ENCODE measurements at places on chromosomes 3 and 15. TPM values are rescaled to one million over a fixed set of nuclear protein-coding genes. Genes with fewer than 3 reads are reported as not detected.

CD86 gene
- total RNA-seq, result not detected

PLA2G4B gene
- 0.48 TPM for total RNA-seq

REC114 gene
- total RNA-seq, result not detected

GPR27 gene
- 0.19 TPM for total RNA-seq

FES gene
- 107 TPM for total RNA-seq

FEZF2 gene
- total RNA-seq, result not detected

FOXL2NB gene
- total RNA-seq, result 0.78 TPM

SMCO1 gene
- not detected for total RNA-seq

TMEM212 gene
- total RNA-seq, result not detected

GADL1 gene
- 0.58 TPM for total RNA-seq

SLC26A6 gene
- 26.4 TPM for total RNA-seq

CHSY1 gene
- 33.9 TPM for total RNA-seq

CCDC9B gene
- 11.8 TPM for total RNA-seq

ANKRD34C gene
- not detected for total RNA-seq

- no peak for DNase-seq
These were observed 118.0 kb upstream of the DPH6 start for GRCh38 chr15:35663956-35664355.

GRCh38 chr3:5192571-5193365, 5.3 kb downstream of the EDEM1 start:
- no peak for DNase-seq

DNA sequence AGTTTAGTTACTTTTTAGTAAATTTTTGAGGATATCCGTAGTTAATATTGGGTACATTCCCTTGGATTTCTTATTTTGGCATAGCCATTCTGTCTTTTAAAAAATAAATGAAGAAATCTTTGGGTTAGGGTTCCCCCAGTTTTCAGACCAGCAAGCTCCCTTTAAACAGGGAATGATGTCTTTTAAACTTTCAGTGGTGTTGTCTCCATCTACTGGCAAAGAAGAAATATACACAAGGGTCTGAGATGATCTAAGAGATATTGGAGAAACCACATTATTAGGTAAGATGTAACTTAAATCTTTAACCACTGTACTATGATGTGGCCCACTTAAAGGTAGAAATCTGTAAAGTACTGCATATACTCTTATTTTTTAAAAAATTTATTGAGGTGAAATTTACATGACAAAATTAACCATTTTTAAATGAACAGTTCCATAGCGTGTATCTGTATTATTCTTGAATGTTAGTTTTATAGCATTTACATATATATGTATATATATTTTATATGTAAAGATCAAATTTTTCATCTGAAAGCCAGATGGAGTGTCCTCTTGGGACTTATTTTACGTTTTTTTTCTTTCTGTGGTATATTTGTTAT, 35.1 kb upstream of the EIF3J start:
- DNase-seq, result no peak

DNA sequence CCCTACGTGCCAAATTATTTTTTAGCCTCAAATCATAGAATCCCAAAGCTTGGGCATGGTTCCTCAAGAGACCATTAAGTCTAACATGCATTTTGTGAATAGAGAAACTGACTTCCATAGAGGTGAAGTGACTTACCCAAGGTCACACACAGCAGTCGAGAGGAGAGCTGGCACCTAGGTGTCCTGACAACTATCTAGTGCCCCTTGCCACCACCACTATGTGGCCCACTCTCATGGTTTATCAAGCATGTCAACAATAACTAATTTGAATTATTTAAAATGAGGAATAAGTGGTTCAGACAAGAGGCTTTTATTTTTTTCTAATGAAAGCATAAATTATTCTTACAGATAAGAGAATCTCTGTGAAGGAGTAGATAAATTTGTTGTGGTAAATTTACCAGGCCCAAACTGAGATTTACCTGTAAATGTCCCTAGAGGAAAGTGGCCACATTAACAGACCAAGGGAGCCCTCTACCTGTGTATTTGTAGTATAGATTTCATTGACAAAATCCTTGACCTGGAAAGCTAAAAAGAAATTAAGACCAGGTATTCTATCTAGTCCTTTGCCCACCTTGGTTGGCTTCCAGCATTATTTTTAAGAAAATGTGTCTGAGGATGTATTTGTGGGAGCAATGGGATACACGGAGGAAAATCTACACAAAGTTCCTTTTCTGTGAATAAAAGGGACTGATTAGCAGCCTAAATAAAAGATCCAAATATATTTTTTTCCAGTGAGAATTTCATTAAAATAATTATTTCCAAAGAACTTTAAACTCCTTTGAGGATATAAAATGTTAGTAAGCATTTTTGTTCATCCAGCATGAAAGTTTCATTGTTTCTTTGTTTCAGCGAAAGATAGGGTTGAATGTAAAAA, 49.1 kb downstream of the IQCH start:
- peak; percentile 12 for DNase-seq

- DNase-seq, result no peak
These were observed 310.1 kb downstream of the UACA start for GRCh38 chr15:70453238-70453637.

- DNase-seq, result no peak
These were observed 116.5 kb downstream of the EEFSEC start for GRCh38 chr3:128269796-128270195.

- no peak for DNase-seq
These were observed 64.1 kb upstream of the HEG1 start for GRCh38 chr3:125119752-125120378.

GRCh38 chr3:14440531-14441239, 38.3 kb downstream of the SLC6A6 start:
- no peak for DNase-seq

GRCh38 chr15:72680931-72681330, 5.1 kb downstream of the HIGD2B start:
- no peak for DNase-seq

GRCh38 chr3:121803771-121804320, 31.0 kb downstream of the IQCB1 start:
- no peak for DNase-seq

- no peak for DNase-seq
These were observed 38.8 kb downstream of the PTPRG start for GRCh38 chr3:61600195-61600594.

DNA sequence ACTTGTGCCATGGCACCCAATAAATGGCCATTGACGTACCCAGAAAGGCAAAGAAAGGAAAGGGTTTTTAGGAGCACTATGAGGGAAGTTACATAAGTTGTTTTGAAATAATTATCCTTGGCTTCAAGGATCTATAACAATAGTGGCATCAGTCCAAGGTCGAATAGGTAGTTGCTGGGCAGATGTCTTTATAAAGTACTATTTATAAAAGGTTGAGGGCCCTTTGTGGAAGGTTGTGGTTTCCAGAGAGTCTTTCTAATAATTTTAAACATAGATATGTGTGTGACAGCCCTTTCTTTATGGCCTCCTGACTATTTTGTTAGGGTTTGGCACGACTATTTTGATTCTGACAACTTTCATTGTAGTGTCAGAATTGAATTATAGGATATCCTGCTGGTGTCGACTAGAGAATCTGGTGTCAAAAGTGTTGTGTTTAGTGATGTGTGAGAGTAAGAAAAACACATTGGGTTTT, 260.5 kb downstream of the PYDC2 start:
- DNase-seq, result no peak

GRCh38 chr3:125160606-125161371, 51.8 kb downstream of the SLC12A8 start:
- DNase-seq, result no peak

DNA sequence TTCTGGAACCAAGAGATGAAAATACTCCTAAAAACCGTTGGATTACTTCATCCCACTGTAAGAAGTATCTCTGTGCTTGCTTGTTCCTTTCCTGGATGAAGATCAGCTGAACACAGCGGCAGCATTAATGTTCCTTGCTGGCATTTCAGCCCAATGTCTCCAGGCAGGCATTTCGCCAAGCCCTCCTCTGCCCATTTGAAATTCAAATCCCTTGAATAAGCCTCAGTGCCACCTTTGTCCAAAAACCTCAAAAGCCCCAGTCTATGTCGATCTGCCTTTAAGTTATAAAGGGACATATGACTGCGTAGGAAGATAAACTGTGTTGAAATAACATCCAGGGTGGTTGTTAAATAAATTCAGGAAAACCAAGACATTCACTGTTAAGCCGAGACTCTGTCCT, 156.8 kb upstream of the PDZRN3 start:
- no peak for DNase-seq

- DNase-seq, result no peak
These were observed 33.3 kb upstream of the MEIS2 start for GRCh38 chr15:37133602-37134001.

DNA sequence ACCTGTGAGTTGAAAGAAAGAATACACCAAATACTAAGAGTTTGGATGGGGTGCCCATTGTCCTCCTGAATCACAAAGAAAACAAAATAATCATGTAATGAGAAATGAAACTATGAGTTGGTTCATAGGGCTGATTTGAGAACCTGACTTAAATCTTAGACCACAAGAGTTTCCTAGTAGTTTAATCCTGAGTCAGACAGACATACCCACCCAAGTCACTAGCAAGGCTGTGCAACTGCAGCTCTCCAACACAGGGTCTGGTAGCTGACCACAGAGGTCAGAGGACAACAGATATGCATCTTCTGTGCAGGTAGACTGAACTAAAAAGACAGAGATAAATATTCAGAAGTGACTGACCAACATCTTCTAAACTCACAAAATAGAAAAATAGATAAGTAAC, 296.3 kb upstream of the TMCO5A start:
- no peak for DNase-seq

DNA sequence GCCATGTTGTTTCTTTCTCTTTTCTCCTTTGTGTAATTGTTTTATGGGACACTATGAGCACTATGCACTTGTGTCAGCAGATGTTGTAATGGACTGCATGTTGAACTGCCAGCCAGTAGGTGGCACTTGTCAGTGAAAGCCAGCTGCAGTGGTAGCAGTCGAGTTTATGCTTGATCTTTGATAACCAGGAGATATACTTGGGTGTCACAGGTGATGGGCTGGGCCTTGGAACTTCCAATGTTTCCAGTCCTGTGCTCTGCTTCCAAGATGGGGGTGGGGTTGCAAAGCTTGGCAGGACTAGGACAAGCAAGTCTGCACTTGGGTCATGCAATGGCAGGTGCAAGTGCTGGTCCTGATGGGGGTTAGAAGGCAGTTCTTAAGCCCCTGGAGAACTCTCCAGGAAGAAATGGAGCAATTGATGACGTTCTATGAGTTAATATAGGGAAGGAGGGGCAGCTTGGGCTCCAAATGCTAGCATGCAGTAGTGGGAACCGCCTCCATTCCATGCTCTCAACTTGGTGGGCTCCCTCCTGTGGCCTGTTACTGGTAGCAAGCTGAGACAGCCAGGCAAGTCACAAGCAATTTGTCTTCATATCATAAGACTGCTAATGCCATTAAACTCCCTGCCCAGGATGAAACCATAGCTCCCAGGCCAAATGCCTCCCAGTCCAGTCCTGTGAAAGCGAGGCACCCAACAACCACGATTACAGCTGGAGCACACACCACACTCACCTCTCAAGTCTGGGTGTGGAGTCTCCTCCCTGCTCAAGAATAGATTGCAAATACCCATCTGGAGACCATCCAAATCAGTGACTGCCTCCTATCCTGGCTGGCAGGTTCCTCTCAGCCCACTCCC, 287.2 kb downstream of the CGGBP1 start:
- no peak for DNase-seq

DNA sequence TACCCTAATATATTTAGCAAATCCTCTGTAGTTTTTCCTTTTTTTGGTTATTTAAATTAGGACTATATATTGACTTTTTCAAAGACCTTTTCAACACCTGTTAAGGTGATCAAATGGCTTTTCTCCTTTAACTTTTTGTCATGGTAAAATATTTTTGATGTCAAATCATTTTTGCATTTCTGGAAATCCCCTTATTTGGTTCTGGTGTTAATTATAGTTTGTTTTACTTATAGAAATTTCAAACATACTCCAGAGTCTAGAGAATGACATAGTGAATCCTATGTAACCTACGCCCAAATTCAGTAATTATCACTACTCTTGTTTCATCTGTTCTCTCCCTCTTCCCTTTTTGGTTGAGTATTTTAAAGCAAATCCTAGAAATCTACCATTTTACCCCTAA, 121.3 kb upstream of the TBL1XR1 start:
- DNase-seq, result no peak

DNA sequence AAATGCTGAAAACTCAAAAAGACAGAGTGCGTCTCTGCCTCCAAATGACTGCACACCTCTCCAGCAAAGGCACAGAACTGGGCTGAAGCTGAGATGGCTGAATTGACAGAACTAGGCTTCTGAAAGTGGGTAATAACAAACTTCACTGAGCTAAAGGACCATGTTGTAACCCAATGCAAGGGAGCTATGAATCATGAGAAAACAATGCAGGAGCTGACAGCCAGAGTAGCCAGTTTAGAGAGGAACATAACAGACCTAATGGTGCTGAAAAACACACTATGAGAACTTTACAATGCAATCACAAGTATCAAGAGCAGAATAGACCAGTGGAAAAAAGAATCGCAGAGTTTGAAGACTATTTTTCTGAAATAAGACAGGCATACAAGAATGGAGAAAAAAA, 10.1 kb upstream of the AVEN start:
- DNase-seq, result no peak

- no peak for DNase-seq
These were observed 107.4 kb upstream of the KLF13 start for GRCh38 chr15:31219221-31219620.

- DNase-seq, result no peak
These were observed 10.2 kb upstream of the GCSAM start for GRCh38 chr3:112143251-112143650.

GRCh38 chr15:89455535-89455934, 40.8 kb downstream of the RHCG start:
- no peak for DNase-seq

DNA sequence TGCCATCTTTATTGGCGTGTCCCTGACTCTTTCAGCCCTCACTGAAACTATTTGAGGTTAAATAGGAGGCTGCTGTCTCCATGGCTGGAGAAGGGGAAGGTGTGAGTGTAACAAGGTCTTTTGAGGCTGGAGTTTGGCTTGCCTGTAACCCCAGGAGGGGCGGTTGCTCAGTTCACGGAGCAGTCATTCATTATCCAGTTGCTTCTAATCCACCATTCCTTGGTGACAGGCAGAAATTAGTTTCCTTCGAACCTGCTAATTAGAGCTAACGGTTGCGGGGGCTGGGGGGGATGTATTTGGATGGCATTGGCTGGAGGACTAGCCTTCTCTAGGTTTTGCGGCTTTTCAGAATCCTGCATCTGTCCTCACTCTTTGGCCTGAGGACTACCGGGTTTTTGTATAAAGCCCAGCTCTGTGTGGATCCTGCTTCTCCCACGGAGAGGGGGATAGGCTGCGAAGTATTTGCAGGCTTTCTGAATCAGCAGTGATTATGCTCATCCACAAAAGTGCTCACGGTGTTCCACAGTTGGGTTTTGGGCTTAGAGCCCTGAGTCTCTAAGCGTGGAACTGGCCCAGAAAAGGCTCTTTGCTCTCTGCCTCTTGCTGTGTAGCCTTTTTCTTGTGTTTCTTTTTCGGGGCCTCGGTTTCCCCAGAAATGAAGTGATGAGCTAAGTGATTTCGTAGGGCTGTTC, 18.6 kb downstream of the FGD5 start:
- DNase-seq, result no peak

GRCh38 chr3:122946185-122946584, 81.4 kb downstream of the SEMA5B start:
- DNase-seq, result no peak
